ENCODE measurements at places on chromosomes 3 and 15.

DNA sequence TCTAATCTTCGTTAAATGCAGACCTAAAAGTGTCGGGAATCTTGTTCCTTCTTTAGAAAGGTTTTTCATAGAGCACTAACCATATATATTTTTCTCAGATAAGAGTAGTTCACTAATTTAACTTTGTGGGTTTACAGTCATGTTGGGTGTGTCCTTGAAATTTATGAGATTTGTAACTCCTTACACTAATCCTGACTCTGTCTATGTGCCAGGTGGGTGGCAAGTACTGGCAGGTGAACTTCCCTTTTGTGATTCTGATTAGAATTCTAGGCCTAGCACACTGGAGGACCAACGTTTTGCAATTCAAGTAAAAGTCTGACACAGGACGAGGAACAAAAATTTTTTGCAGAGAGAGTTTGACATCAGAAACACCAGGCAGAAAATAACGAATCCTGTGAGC, 220.1 kb downstream of the P3H2 start:
- DNase-seq, result no peak

DNA sequence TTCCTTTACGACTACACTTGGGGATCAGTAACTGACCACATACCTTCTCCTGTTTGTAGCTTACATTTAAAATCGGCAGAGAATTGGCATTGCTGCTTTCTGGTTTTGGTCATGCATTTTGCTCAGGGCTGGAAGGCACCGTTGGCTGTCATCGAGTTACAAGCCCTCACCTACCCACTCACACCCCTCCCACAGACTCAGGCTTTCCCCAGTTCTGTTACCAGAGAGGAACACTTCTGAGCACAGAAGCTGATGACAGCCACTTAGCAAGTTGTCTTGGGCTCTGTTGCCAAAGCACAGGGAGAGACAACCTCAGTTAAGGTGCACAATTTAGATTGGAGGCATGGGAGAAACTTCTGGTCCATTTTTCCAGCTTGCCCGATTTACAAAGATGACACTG, 204.8 kb upstream of the TOPAZ1 start:
- DNase-seq, result no peak

DNA sequence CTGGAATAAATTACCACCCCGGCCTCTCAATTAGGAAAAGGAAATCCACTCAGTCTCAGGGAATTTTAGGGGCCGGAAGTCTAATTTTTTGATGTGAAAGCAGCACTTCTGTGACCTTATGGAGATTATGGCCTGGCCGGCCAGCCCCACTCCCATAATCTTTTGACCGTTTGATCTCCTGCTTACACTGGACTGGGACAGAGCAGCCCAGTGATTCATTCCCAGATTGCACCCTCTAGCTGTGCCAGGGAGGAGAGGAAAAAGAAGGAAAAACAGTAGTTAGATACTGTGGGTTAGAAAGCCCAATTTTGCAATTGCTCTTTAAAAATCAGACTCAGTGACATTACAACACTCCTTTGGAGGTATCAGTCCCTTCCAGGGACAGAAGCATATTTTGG, 32.4 kb downstream of the GJD2 start:
- peak; percentile 56 for DNase-seq

GRCh38 chr3:31263897-31264296, 268.8 kb upstream of the STT3B start:
- DNase-seq, result no peak

GRCh38 chr3:126337980-126338651, 19.1 kb downstream of the KLF15 start:
- no peak for DNase-seq

DNA sequence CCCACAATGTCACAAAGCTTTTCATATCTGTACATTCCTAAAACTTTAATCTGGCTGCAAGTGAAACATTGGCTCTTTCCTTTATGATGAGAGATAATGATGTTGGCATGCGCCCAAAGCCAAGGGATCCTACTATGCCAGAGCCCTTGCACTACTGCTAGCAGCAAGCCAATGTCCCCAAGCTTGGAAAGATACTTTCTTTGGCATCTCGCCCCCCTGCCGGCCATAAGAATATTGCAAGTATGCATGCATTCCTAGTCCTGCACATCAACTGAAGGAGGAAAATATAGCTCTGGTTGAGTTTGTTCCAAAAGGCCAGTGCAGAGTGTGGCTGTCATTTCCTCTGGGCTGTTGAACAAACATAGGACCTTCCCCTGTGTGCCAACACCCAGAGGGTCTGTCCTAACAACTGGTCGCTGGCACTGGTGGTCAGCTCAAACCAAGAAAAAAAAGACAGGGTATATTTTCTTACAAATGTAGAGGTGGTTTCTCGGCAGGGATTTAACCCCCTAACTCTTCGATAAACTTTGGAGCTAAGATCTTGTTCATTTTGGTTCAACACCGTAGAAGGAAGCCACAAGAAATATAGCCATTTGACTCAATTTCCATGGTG, 120.9 kb upstream of the ZBED2 start:
- DNase-seq, result peak; percentile 72

GRCh38 chr3:159608311-159608710, 380.3 kb upstream of the IL12A start:
- DNase-seq, result no peak

DNA sequence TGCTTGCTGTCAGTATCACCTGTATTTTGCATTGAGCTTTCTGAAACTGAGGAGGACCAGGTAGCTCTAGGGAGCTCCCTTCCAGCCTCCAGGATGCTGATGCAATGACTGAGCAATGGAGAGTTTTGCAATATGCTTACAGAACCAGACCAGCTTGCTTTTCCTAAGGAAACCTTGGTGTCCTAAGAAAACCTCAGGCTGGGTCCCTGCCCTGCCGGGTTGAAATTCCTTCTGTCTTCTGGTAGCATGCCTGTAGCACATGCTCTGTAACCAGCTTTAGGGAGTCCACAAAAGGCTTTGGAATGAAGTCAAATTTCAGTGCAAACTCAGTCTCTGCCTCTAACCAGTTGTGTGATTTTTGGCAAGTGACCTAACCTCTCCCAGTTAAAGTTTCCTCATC, 65.8 kb upstream of the GSK3B start:
- DNase-seq, result peak; percentile 79

DNA sequence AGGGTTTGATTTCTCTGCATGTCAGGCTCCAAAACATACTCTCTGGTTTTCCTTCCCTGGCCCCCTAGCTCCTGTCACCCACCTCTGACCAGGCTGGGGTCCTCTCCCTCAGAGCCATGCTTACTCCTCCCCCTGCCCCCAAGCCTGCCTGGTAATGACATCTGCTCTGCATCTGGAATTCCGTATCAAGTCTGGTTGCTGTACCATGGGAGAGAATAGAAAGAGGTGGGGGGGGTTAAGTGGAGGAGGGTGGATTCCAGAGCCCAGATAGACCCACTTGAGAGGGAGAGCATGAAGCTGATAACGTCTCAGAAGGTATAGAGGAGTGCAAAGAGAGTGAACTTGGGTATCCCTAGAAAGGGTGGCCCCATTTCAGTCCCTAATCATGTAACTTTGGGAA, 4.2 kb downstream of the IGDCC4 start:
- no peak for DNase-seq

- DNase-seq, result no peak
Measured at GRCh38 chr3:35727179-35727578, 87.9 kb downstream of the ARPP21 start.
